ENCODE measurements at places on chromosomes 5 and 9.

- no peak for DNase-seq
Observed at GRCh38 chr5:86679949-86680348, 62.2 kb downstream of the COX7C start.

- no peak for DNase-seq
Observed at GRCh38 chr5:78787783-78788182, 139.2 kb upstream of the LHFPL2 start.

DNA sequence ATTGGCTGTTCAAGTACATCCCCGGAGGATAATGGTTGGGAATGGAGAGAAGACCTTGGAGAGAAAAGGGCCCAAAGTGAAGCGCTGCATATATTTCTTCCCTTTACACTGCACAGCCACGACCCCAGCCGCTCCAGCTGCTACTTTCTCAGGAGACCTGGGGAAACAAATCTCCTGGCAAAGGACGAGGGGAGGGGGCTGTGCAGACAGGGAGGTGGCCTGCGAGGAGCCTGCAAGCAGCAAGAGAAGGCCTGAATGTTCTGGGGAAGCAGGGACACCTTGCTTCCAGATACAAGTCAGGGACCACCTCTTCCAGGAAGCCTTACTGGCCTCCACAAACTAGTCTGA is 739 bp upstream of the PDLIM4 start:
- DNase-seq: no peak

DNA sequence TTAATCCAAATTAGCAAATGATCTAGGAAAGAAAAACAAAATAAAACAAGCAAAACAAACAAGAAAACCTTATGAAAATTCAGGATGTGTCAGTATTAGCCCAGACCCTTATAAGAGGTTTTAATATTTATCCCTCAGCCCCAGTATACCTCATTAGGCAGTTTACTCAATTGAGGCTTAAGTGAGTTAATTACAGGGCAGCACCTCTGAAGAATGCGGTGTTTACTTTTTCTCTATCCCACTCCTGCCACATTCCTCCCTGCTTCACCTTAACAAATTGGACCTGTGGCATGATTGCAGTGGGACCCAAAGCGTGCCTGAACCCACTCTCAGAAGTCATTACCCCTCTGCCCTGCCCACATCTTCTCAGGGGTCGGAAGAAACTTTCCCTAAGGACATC is 67.1 kb downstream of the SIL1 start:
- no peak for DNase-seq

- no peak for DNase-seq
Observed at GRCh38 chr5:109416882-109417281, 7.1 kb upstream of the PJA2 start.

- no peak for DNase-seq
Observed at GRCh38 chr5:139699351-139699750, 51.2 kb downstream of the CXXC5 start.

DNA sequence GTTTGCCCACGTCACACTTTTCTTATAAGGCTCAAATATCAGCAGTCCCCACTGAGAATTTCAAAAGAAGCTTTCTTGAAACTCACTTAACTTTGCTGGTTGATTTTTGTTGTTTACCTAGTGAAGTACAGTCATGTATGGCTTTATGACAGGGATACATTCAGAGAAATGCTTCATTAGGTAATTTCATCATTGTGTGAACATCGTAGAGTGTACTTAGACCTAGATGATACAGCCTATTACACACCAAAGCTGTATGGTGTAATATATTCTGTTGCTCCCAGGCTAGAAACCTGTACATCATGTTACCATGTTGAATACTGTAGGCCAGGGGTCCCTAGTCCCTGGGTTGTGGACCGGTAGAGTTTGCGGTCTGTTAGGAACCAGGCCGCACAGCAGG is 177.0 kb downstream of the ARRDC3 start:
- no peak for DNase-seq

DNA sequence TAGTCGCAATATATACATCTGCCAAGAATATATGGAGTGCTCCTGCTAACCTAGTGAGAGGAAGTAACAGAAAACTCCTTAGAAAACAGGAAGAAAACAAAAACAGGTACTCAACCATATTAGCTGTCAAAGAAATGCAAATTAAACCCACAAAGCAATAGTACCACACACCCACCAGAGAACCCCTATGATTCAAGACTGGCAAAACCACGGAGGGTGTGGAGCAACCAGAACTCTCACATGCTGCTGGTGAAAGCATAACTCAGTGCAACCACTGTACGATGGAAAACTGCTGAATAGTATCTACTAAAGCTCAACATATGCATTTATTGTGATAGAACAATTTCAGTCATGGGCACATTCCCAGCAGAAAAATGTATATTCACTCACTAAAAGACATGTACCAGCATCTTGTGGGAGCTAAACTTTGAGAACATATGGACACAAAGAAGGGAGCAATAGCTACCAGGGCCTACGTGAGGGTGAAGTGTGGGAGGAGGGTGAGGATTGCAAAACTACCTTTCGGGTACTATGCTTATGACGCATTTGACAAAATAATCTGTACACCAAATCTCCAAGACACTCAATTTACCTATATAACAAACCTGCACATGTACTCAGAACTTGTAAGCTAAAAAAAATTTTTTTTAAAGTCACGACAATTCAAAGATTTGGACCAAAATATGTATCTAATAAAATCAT is 34.0 kb downstream of the PTPN3 start:
- no peak for DNase-seq

GRCh38 chr5:134574521-134574920 is 49.1 kb downstream of the JADE2 start:
- DNase-seq: no peak

All from pulmonary artery endothelial cell (primary cell).